ENCODE measurements at places on chromosomes 3 and 15. TPM values are rescaled to one million over a fixed set of nuclear protein-coding genes. Genes with fewer than 3 reads are reported as not detected.

The ACKR4 gene
- total RNA-seq: under 0.01 TPM

The ZNF80 gene
- not detected for total RNA-seq

The FBXO40 gene
- not detected for total RNA-seq

The HIGD2B gene
- under 0.01 TPM for total RNA-seq

The ADGRG7 gene
- not detected for total RNA-seq

The RSL24D1 gene
- total RNA-seq: 29.4 TPM

The PGBD4 gene
- 2.2 TPM for total RNA-seq

The SCG3 gene
- under 0.01 TPM for total RNA-seq

The GABRB3 gene
- 0.54 TPM for total RNA-seq

The PLIN1 gene
- under 0.01 TPM for total RNA-seq

The SOX14 gene
- not detected for total RNA-seq

The PLS1 gene
- 2.4 TPM for total RNA-seq

The TGM4 gene
- total RNA-seq: not detected
